HuH-7 (cell line): ENCODE measurements at places on chromosomes 2 and 18.

DNA sequence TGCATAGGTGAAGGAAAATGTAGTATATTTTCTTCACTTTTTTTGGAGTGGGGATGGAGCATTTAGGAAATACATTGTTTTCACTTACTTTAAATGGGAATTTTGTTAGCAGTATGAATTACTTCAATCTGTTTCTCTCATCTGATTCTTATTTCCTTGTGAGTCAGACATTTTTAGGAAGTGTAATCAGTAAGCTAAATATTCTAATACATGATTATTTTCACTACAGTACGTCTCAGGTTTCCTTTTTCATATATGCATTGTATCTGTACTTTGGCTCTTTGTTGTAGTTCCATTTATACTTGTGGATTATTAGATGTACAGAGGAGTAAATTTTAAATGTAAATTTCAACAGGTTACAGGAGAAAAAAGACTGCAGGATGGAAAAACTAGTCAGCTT, 27.9 kb downstream of the GPD2 start:
- DNase-seq: no peak

DNA sequence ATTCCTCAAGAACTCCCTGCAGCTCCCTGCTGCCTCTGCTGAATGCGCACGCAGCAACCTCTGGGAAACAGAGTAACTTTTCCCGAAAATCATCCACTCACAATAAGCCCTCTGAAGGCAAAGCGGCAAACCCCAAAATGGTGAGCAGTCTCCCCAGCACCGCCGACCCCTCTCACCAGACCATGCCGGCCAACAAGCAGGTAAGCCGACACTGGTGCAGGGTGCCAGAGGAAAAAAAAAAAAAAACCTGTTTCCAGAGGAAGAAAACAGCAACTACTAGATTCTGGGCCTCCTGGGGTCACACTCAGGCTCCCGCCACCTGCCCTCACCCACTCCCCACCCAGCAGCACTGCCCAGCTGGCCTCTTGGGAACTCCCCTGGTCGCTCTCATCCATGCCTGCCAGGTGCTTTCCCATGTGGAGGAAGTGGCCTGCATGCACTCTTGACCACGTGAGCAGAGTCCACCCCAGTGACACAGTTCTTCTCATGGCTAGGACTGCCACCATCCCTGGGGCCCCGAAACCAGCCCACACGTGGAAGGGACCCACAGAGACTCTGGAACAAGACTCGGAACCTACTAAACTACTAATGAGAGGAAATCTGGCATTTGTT, 36.9 kb downstream of the KCTD18 start:
- DNase-seq: no peak

DNA sequence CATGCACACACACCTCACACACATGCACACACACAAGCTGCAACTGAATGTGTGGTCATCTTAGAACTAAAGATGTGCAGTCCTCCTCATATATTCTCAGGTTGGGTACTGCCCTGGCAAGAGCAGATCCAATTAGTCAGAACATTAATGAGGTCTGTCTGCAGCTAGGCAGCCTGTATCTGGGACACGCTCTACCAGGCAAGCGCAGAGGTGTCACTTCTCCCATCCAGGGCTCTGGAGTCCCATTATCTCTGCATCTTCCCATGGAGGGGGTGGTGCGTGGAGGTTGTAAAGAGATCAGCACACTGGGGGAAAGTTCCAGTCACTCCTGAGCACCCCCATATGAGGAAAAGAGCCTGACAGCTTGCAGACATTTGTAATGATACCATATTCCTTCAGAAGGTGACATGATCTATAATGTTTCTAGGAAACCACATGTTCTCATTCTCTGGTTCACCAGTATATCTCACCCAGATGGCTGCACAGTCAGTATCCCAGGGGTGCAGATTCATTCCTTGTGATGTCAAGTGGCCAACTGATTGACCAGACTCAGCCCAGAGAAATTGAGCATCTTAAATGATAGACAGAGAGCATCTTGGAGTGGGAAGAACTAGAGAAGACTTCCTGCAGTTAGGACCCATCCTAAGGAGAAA, 95.4 kb downstream of the RTN4 start:
- no peak for DNase-seq

- no peak for DNase-seq
Observed at GRCh38 chr2:113164930-113165585, 8.7 kb upstream of the PSD4 start.

- DNase-seq: peak; percentile 76
Observed at GRCh38 chr18:79378536-79379250, 17.0 kb upstream of the NFATC1 start.

- DNase-seq: no peak
Observed at GRCh38 chr18:56235481-56236013, 402.8 kb downstream of the TXNL1 start.

DNA sequence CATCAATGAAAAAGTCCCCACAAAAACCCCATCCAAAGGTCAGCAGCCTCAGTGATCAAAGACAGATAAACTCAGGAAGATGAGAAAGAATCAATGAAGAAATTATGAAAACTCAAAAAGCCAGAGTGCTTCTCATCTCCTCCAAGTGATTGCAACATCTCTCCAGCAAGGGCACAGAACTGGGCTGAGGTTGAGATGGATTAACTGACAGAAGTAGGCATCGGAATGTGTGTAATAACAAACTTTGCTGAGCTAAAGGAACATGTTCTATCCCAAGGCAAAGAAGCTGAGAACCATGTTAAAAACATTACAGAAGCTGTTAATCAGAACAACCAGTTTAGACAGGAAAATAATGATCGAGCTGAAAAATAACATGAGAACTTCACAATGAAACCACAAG, 442.8 kb upstream of the SYT4 start:
- no peak for DNase-seq

DNA sequence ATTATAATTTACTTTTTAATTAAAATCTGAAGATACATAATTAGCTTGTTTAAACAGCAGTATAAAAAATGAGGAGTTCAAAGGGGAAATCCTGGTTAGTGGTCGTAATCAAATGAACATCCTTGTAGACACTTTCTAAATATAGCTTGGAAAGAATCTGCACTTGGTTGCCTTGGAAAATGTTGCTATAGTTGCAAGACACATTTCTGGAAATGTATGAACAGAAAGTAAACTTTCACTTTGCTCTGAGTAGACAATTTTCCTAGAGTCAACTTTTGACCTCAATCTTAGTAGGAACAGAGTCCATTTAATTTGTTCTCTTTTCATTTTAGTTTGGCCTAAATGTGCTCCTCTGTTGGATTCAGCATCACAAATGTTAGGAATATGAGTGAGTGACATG, 38.3 kb downstream of the GCA start:
- no peak for DNase-seq

DNA sequence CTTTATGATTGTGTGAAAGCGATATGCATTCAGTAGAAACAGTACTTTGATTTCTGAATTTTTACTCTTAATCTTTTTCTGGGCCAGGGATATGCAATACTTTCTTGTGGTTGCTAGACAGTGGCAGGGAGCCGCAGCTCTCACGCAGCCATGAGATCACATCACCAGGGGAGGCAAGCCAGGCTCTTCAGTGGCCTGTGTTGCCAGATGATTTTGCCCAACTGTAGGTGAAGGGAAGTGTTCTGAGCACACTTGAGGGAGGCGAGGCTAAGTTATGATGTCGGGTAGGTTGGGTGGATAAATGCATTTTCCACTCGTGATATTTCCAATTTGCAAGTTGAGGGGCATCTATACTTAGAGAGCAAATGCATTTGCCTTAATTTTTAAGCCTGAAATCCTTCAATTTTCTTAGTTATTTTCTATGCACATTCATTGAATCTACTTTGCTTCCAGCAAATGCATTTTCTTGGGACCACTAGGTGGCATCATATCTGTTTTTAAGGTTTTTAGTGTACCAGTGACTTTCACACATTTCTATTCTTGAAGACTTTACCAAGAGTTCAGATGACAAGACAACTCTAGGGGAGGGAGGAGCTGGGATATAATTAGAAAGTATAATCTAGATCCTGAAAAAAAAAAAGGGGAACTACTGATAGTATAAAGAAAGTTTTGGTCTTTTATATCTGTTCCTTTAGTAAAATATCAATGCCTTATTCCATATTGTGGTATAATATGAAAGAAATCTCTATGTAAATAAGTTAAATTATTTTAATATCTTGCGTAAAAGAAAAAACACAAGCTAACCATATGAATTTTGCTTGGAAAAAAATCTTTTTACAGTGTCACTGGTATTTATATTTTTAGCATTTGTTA, 643.3 kb downstream of the SOCS6 start:
- DNase-seq: no peak

- no peak for DNase-seq
Observed at GRCh38 chr18:24601585-24601984, 141.1 kb downstream of the HRH4 start.

- DNase-seq: peak; percentile 44
Observed at GRCh38 chr2:218569038-218569431, 396 bp downstream of the CNOT9 start.

DNA sequence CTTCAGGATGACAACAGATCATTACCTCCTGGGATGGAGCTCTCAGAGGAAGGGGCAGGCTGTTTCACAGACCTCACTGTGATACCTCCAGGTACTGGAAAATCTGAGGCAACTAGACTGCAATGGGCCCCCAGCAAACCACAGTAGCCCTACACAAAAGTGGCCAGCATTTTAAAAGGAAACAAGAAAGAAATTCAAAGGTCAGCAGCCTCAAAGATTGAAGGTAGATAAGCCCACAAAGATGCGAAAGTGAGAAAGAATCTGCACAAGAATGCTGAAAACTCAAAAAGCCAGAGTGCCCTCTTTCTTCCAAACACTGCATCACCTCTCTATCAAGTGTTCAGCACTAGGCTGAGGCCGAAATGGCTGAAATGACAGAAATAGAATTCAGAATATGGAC, 499.5 kb upstream of the CHAC2 start:
- DNase-seq: no peak

DNA sequence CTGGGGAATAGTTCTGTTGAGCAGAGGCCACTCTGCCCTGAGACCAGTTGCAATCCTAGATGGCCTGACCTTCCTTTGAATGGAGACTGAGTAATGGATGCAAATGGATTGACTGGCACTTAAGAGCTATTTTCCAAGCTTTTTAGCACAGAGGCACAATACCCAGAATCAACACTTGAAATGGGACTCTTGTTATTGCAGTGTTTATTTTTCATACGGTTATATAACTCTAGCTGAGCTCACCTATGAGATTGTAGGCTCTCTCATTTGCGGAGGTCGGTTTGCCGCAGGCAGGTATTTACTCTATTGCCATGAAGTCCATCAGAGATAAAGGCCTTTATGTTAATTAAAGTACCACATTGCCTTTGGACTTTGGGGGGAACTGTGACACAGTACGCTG, 422.3 kb upstream of the CELF4 start:
- DNase-seq: no peak

- DNase-seq: peak; percentile 23
Observed at GRCh38 chr2:167759531-167759930, 487.9 kb downstream of the STK39 start.

GRCh38 chr2:196239622-196240587, 68.5 kb upstream of the STK17B start:
- DNase-seq: no peak

DNA sequence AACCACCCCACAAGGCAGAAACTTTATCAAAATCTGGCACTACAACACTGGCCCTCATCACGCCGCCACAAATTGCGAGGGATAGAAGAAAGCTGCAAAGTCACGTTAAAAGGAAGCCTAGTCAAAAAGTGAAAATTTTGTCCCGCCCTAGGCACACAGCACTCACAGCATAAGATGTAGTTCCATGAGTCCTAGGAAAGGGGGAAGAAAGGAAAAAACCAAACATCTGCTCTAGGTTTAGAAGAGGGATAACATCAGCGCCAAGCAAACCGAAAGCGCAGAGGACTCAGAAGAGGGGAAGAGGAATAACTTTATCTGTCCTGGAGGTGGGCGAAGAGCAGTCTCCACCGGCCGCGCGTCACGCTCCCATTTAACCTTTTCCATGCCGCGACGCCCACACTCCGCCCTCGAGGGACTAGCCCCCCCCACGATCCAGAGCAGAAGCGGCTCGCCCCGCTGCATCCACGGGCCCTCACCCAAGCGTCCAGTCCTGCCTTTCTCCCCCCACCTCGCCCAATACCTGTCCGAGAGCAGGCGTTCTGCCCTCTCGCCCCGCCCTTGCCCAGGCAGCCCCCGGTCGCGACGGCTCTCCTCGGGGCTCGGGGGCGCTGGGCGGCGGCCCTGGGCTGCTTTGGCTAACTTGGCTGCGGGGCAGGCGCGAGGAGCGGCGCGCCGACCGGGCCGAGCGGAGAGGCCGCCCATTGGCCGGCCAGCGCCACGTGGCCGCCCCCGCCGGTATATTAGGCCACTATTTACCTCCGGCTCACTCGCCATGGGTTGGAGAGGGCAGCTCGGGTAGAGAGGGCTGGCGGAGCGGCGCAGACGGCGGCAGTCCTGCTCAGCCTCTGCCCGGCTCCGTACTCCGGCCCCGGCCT, at the start of gene HOXD1:
Gene HOXD1 (plus strand): TSS at position 770 of the 875 bp plus-strand sequence. CDS start 134 bp downstream, outside the sequence.
- DNase-seq: peak; percentile 97

- no peak for DNase-seq
Observed at GRCh38 chr2:171895786-171896185, 1.7 kb upstream of the SLC25A12 start.

- DNase-seq: no peak
Observed at GRCh38 chr2:150234787-150235446, 252.6 kb downstream of the RND3 start.

GRCh38 chr2:30226144-30227032, 4.9 kb upstream of the LBH start:
- DNase-seq: no peak

DNA sequence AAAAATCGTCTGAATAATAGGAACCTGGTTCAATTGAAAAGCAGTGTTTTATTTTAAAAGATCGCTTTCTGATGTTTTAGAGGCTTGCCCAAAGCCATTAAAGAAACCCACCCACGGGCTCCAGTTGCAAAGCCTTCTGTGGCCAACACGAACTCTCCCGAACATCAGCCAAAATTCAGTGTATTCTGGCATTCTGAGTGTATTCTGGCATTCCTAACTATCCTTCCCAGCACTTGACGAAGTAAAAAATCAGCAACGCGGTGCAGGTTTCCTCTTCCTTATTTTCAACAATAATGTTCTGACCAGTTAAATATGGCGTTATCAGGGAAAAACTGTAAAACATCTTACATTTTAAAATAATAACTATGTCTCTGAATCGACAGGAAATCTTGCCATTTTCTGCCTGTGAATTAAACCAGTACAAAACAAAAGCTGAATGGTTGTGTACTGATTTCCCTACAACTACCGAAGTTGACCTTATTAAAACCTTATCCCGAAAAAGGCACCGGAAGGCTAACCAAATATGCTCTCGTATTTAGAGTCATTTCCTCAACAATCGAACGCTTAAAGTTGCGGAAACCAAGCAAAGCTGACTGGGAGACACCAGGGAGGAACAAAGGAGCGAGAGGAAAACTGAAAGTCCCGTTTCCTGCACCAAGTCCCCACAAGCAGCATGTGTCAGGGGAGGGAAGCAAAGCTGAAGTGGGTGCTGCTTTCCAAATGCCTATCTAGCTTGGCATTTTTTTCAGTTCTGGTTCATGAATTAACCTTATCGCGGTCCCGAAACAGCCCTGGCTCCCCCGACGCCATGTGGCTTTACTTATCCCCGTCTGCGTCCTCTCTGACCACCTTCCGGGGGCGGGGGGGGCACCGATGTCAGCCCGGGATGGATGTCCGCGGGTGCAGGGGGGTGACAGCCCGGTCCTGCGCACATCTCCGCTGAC, 44.3 kb downstream of the ZNF516 start:
- DNase-seq: no peak

- DNase-seq: no peak
Observed at GRCh38 chr2:72573232-72573631, 252.6 kb downstream of the EXOC6B start.

GRCh38 chr2:38828460-38828859, 47.3 kb downstream of the DHX57 start:
- DNase-seq: no peak
